Natural killer cell (primary cell): ENCODE measurements at places on chromosomes 4 and X. TPM values are rescaled to one million over a fixed set of nuclear protein-coding genes. Genes with fewer than 3 reads are reported as not detected.

PLAC8 gene
- 684 TPM for total RNA-seq

TTC29 gene
- total RNA-seq: not detected

YIPF6 gene
- total RNA-seq: 22.0 TPM

PHOX2B gene
- total RNA-seq: not detected

RNF212 gene
- total RNA-seq: 1.7 TPM

NDP gene
- not detected for total RNA-seq

SMR3B gene
- total RNA-seq: not detected

FRG2 gene
- not detected for total RNA-seq

NAT8L gene
- not detected for total RNA-seq

FAM53A gene
- total RNA-seq: 2.3 TPM

NOCT gene
- 28.5 TPM for total RNA-seq

BBS12 gene
- 0.85 TPM for total RNA-seq

SH3D19 gene
- not detected for total RNA-seq

CXorf49 gene
- not detected for total RNA-seq

RBMXL3 gene
- not detected for total RNA-seq

ETDB gene
- not detected for total RNA-seq

ADH1B gene
- not detected for total RNA-seq

MAOB gene
- not detected for total RNA-seq

HPRT1 gene
- 17.8 TPM for total RNA-seq

TLR10 gene
- total RNA-seq: 0.59 TPM

FGF16 gene
- total RNA-seq: not detected

DSPP gene
- total RNA-seq: not detected

SLC35A2 gene
- 18.3 TPM for total RNA-seq

ERVMER34-1 gene
- not detected for total RNA-seq

RBM46 gene
- total RNA-seq: not detected

OTUD5 gene
- total RNA-seq: 92.2 TPM

CXCL10 gene
- not detected for total RNA-seq

PFKFB1 gene
- 0.39 TPM for total RNA-seq

GAGE12H gene
- not detected for total RNA-seq

HS3ST1 gene
- total RNA-seq: not detected

ASMT gene
- total RNA-seq: 0.79 TPM

WDR45 gene
- total RNA-seq: 142 TPM

TRPC5OS gene
- total RNA-seq: not detected

NMU gene
- total RNA-seq: not detected

CPE gene
- not detected for total RNA-seq

RAB41 gene
- total RNA-seq: not detected

FAM133A gene
- total RNA-seq: not detected

SLC6A14 gene
- not detected for total RNA-seq

SMC1A gene
- 96.3 TPM for total RNA-seq

GJB1 gene
- total RNA-seq: not detected

NKX3-2 gene
- total RNA-seq: not detected

BMP15 gene
- not detected for total RNA-seq

INTU gene
- total RNA-seq: 0.08 TPM
